ENCODE measurements at places on chromosomes 7 and 10.

DNA sequence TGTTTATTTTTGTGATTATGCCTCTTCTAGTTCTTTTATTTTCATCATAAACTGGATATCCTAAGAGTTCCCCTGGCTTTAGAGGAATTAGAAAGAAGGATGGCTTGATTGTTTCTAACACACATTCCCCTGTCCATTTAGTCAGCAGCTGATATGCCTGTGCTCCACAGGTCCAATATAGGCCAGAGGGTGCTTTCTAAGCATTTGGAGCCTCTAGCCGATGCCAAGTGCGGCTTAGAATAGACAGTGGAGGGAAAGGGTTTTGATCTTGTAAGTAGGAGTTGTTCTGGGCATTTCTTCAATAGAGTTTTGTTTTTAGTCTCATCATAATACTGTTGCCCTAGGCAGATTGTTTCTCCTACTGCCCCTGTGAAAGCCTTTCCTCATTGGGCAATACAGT lies 6.6 kb downstream of the CYP3A43 start:
- DNase-seq = no peak

DNA sequence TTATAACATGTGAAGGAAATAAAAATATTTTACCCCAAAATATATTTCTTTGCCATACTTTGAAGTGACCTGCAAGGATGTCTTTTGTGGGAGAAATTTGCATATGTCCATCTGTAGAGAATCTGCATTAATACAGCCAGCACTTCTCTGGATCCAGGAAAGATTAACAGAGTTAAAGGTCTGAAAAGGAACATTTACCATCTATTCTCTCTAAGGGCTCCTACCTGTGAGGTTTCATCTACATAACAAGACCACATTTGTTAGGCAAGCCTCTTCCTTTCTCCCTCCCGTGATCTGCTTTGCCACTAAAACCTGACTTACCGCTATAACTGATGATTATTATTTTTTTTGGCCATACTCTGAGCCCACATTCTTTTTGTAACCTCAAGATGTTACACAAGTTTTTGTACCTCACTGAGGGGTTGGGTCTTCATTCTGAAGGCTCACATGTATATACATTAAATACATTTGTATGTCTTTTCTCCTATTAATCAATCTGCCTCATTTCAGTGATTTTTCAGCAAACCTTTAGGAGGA lies 129.4 kb downstream of the AKR1D1 start:
- no peak for DNase-seq

- DNase-seq = peak; percentile 6
Measured at GRCh38 chr7:2012981-2013380, 219.8 kb downstream of the MAD1L1 start.

DNA sequence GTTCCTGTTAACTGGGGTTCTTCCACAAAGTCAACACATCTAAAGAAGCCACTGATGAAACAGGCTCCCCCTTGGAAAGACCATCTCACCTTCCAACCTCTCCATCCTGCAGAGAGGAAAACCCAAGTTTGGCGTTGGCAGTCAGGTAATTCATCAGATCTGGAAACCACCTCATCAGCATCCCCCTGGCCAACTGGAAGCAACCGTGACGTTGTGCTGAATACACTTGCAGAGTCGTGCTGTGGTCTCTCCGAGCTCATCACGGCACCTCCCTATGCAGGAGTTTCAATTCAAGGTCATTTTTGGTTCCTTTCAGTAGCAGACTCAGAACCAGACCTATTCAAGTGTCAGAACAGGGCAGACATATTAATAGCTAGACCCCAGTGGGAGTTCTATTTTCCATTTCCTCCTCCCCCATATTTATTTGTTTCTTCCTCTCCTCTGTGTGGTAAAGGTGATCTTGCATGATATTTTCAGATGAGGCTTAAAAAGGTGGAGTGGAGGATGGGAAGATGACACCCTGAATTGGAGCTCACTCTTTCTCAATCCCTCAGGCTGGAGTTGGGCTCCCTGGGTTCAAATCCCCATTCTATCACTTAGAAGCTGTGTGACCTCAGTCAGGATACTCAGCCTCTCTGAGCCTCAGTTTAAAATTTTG lies 149.1 kb upstream of the ADO start:
- DNase-seq = no peak

DNA sequence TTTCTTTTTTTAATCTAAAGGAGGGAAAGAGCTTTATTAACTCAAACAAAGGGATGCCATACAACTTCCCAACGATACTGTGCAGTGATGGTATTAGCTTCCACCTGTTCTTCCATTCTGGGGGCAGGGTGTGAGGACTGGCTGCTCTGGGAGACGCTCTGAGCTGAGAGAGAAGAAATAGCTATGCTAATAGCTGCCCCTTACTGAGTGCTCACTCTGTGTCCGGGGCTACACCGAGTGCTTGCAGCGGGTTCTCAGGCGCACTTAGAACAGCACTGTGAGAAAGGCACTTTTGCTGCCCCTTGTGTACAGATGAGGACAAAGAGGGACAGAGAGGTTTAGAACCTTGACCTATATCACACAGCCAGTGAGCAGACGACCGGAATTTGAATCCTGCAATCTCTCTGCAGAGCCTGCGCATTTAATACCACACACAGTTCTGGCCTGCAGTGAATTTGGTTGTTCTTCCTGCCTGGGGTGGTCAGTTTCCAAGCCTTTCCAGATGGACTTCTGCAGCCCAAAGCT lies 142.2 kb downstream of the PLPP4 start:
- DNase-seq = no peak

- no peak for DNase-seq
Measured at GRCh38 chr7:2787251-2787951, 56.7 kb downstream of the GNA12 start.

Measured in activated CD8-positive, alpha-beta memory T cell treated with anti-CD3 and anti-CD28 coated beads, Interleukin-2, amount 50 U/mL, for 4 hours (primary cell).